ENCODE measurements at places on chromosomes 6 and 20.

- DNase-seq = no peak
Measured at GRCh38 chr6:10258341-10258740, 156.5 kb downstream of the TFAP2A start.

- no peak for DNase-seq
Measured at GRCh38 chr6:143059663-143060353, 881 bp upstream of the AIG1 start.

- peak; percentile 16 for DNase-seq
Measured at GRCh38 chr6:39938773-39939654, 4.8 kb upstream of the MOCS1 start.

DNA sequence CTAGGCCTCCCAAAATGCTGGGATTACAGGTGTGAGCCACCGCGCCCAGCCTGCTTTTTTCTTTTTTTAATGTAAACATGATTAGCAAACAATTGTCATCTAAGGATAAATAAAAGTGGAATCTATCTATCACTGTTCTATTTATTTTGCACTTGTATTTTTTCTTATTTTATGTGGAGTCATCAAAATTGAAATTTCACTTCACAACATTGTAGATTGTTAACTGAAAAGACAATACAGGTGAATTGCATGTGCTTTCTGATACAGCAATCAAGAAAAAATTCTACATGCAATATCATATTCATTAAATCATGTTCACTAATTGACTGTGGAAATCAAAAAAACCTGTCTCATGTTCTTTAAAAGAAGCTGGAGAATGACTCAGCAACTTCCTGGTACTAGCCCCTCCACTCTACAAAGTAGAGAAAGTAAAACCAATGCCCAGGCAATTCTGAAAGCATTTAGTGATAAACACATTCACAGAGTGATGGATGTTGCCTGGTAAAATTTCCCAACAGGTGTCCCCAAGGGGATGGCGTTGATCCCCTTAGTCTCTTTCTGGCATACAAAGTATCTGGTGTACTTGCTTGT lies 10.7 kb upstream of the RFX6 start:
- no peak for DNase-seq

DNA sequence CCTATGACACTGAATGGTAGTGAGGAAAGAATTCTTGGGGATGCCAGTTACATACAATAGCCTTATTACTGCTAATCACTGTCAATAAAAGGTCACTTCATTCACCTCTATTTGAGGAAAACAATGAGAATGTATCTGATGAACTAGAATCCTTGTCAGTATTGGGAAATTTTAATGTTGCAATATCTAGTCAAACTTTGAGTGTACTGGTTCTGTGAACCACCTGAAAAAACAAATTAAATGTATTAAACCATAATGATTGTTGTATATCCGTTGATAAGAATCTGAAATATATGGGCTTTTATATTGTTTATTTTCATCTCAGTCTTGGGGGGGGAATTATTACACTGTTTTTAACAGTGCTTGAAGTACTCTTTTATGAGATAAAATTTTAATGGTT lies 10.6 kb downstream of the TAF11 start:
- DNase-seq = no peak

DNA sequence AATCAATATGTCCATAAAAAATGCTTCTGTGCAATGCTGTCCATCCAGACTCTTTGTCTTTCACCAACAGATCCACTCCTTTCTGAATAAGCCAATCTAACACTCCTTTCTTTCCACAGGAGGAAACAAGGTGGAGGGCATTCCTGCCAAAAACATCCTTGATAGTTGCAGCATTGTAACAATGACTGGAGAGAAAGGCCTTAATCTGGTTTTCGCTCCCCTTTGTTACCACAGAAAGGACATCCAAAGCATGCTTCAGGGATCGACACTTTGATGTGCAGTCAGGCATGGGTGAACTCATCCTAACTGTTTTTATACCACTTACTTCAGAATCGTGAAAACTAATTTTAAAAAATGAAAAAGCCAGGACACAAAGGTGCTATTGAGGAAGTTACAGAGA lies 7.4 kb downstream of the IBTK start:
- DNase-seq = no peak

- DNase-seq = no peak
Measured at GRCh38 chr20:37194621-37195417, 15.5 kb upstream of the MROH8 start.

DNA sequence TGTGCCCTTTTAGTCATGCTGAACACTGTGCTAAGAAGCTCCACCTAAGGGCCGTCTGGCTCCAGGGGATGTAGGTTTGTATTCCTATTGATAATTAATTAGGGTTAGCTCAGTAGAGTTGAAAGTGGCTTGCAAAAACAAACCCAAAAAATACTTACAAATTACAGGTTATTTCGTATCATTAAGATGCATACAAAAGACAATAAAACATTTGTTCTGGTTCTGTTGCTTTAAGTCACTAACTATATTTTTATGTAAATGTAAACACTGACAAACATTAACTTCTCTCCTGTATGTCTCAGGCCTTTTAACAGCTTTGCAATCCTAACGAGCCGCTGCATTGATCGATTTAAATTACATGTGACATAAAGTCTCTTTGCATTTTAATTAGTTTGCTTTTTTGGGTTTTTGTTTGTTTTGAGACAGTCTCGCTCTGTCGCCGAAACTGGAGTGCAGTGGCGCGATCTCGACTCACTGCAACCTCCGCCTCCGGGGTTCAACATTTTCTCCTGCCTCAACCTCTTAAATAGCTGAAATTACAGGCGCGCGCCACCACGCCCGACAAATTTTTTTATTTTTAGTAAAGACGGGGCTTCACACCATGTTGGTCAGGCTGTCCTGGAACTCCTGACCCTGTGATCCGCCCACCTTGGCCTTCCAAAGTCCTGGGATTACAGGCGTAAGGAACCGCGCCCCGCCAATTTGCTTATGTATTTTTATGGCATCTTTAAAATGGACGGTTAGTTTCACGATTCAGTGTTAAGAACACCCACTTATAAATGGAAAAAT lies 110.9 kb downstream of the HFE start:
- DNase-seq = no peak

All from NCI-H1436 treated with DMSO at 0.1 percent for 48 hours (cell line).